ENCODE measurements at places on chromosomes 6 and 20. TPM values are rescaled to one million over a fixed set of nuclear protein-coding genes. Genes with fewer than 3 reads are reported as not detected.

The XKR7 gene
- not detected for total RNA-seq

The PDE7B gene
- 1.3 TPM for total RNA-seq

The MYLK4 gene
- 0.02 TPM for total RNA-seq

The LCA5 gene
- 0.37 TPM for total RNA-seq

The MPIG6B gene
- total RNA-seq, result not detected

The SLA2 gene
- not detected for total RNA-seq

The KCNS1 gene
- not detected for total RNA-seq

The GRIK2 gene
- total RNA-seq, result not detected

The OSTM1 gene
- total RNA-seq, result 42.5 TPM

The TEAD3 gene
- 3.8 TPM for total RNA-seq

The SLC17A2 gene
- not detected for total RNA-seq

The SCRT2 gene
- not detected for total RNA-seq

The BPIFB2 gene
- not detected for total RNA-seq

The SSTR4 gene
- not detected for total RNA-seq

The HAO1 gene
- not detected for total RNA-seq

The TUBB2B gene
- not detected for total RNA-seq

The PRSS35 gene
- 0.69 TPM for total RNA-seq

The TSBP1 gene
- not detected for total RNA-seq

The CRISP2 gene
- not detected for total RNA-seq

The MATN4 gene
- not detected for total RNA-seq

The HMGCLL1 gene
- total RNA-seq, result not detected

The CLDN20 gene
- not detected for total RNA-seq

The USP49 gene
- 2.1 TPM for total RNA-seq

The BTN1A1 gene
- total RNA-seq, result 0.23 TPM

The DHX16 gene
- 55.5 TPM for total RNA-seq

The BRD2 gene
- total RNA-seq, result 125 TPM

The LY6G5C gene
- 3.6 TPM for total RNA-seq

The CGA gene
- 0.13 TPM for total RNA-seq

The PRRT1 gene
- not detected for total RNA-seq

The BCAS1 gene
- total RNA-seq, result 0.07 TPM
